Cardiac muscle cell (in vitro differentiated cells and primary cell): ENCODE measurements at places on chromosomes 4 and X.
A peak's percentile ranks its signal among the peaks of the same experiment; 100 is the strongest.

GRCh38 chr4:163744861-163745260 is 250.4 kb downstream of the TMA16 start:
- DNase-seq: no peak

DNA sequence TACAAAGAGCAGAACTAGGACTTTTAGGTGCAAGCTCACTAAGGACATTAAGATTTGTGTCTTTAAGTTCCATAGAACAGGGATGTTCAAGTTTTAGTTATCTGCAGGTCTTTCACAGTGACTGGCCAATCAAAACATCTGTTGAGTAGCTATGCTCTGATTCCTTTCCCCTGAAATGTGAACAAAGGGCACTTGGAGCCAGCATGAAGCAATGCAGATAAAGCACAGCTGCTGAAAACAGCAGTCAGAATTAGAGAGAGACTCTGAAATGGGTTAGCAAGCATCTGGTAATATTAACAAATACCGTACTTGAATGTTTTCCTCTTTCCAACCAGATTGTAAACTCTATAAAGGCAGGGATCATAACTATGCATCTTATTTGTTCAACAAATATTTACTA is 276.9 kb downstream of the RAB28 start:
- no peak for DNase-seq

DNA sequence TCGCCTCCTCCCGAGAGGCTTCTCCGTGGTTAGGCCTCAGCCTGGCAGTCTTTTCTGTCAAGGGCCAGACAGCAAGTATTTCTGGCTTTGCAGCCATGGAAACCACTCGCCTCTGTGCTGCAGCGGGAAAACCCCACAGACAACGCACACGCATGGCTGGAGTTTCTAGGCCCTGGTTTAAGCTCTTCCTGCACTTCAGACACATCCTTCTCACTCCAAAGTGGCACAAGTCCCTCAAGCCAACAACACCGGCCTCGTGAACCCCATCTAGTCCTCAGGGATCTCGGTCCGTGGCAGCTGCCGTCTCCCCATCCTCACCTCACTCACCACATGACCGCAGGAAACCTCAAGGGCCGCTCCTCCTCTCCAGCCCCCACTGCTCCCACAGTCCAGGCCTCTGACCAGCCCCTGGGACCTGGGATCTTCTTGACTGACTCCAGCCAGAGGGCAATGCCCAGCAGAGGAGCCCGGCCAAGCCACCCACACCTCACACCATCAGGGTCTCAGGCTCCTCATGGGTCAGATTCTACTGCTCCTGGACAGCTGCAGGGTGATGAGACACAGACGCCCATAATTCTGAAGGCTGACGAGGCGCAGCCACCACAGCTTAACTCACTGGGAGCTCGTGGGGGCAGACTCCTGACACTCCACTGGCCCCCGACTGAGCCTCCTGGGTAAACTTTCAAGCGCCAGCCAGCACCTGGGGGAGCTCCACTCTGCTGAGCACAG is 21.7 kb downstream of the LETM1 start:
- no peak for DNase-seq

GRCh38 chr4:186808630-186809018 is 85.0 kb upstream of the FAT1 start:
- DNase-seq: peak; percentile 70

- DNase-seq: no peak
Measured at GRCh38 chrX:129983575-129984110, 1.2 kb downstream of the BCORL1 start.

GRCh38 chrX:101395789-101396188 is 5.0 kb downstream of the RPL36A start:
- DNase-seq: no peak

- no peak for DNase-seq
Measured at GRCh38 chrX:4268676-4269075, 555.2 kb upstream of the PRKX start.

GRCh38 chr4:2295900-2296442 is 34.1 kb upstream of the MXD4 start:
- no peak for DNase-seq

GRCh38 chr4:145709336-145709735 is 29.4 kb downstream of the C4orf51 start:
- no peak for DNase-seq

GRCh38 chrX:139204898-139205667 is 325.5 kb upstream of the F9 start:
- DNase-seq: no peak

- DNase-seq: no peak
Measured at GRCh38 chrX:49069038-49069437, 4.8 kb downstream of the PRAF2 start.

DNA sequence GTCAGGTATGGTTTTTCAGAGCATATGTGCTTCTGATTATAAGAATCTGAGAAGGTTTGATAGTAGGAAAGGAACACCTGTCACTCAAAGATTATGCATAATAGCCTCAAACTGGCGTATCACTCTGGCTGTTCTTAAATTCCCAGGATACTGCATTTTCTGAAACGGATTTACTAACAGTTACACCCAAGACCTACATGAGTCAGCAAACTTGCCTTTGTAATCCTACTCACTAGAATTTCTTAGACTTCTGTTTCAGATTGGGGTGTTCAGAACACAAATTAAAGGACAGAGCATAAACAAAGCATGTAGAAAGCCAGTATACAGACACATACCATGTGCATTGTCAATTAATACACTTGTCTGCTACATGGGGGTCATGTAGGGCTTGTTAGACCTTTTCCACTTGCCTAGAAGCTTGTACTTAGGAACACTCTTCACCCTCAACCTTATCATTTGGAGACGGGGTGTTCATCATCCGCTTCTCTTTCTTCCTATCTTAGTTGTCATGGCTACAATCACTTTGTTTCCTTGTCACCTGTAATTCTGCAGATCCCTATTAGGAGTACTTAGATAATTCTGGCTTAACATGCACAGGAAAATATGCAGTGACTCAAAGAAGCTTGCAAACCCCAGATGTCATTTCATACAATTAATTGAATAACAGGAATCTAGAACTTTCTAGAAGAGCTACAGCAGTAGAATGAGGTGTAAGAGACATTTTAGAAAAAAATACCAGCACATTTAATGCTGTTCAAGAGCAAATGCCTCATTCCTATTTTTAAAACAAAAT is 593.0 kb upstream of the TENM3 start:
- DNase-seq: no peak

- DNase-seq: no peak
Measured at GRCh38 chrX:150873616-150874015, 24.9 kb downstream of the CD99L2 start.
